Activated effector memory CD4-positive, alpha-beta T cell treated with anti-CD3 and anti-CD28 coated beads, Interleukin-2, amount 50 U/mL, for 16 hours (primary cell): ENCODE measurements at places on chromosomes 7 and 10.

GRCh38 chr10:12795315-12796110 is 206.0 kb downstream of the CCDC3 start:
- no peak for DNase-seq

- DNase-seq: no peak
These were observed 159.2 kb upstream of the ITGB1 start for GRCh38 chr10:33117230-33117629.

DNA sequence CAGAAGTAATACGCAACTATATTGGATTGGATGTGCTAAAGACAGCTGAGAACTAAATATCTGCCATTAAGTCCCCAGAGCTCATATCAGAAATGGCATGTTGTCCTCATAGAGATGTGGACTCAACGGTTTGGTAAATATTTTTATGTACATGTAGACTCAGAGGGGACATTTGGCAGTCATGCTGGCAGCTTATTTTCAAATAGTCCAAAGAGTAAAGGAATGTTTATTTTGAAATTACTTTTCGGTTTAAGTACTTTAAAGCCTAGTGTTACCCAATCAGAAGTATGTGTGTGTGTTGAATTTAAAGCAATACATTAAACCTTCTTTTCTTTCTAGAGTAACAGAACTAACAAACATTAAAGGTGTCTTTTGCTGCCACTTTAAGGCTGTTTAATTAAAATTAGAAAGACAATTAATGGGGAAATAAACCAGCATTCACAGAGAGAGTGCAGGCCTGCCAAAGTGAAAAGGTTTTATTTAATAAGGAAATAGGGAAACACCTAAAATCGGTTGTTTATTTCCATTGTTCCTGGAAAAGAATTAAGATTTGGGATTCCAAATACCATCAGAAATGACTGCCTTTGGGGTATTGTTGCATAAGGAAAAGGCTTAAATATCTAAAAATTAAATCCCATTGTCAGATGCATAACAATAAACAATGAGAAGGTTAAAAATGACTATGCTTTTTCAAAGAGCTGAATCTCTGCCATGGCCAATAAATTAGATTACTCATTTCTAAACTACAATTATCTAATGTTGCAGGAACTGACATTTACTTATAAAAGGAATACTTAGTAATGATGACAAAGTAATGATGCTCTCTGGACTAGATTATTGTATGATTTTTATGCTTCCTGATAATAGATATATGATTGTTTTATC is 113.4 kb upstream of the AHR start:
- no peak for DNase-seq

DNA sequence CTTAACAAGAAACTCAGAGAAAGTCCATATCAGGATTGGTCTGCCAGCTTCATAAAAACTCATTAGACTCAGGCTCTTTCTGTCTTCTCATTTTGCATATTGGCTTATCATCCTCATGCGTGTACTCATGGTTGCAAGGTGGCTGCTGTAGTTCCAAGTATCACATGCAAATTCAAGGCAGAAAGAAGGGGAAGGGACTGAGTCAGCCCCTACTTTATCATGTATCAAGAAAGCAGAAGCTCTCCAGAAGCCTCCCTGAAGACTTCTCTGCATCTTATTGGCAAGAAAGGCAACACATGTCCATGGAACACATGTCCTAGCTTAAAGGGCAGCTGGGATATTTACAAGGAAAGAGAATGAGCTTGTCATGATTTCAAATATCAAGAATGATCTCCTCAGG is 19.4 kb upstream of the EZH2 start:
- DNase-seq: no peak

- DNase-seq: no peak
These were observed 219.5 kb upstream of the NRP1 start for GRCh38 chr10:33553748-33554571.

DNA sequence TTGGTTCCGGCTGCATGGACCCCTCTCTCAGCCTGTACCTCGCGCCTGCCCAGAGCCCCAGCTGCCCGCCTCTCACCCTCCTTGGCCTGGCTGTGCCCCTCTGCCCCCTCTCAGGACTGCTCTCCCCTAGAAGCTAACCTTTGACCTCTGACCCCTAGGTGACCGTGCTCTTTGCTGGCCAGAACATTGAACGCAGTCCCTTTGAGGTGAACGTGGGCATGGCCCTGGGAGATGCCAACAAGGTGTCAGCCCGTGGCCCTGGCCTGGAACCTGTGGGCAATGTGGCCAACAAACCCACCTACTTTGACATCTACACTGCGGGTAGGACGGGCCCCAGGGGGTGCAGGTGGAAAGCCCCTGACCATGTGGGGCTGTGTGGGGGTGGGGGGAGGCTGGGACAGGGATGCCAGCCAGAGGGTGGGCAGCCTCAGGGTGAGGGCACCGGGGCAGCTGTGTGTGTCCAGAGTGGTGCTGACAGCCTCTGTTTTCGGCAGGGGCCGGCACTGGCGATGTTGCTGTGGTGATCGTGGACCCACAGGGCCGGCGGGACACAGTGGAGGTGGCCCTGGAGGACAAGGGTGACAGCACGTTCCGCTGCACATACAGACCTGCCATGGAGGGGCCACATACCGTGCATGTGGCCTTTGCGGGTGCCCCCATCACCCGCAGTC is 8.0 kb downstream of the FLNC start:
- DNase-seq: no peak

- DNase-seq: no peak
These were observed 11.6 kb upstream of the CAMK1D start for GRCh38 chr10:12337453-12338372.

- DNase-seq: no peak
These were observed 512.0 kb downstream of the KIF20B start for GRCh38 chr10:90213346-90213745.

GRCh38 chr10:20396205-20396604 is 500.9 kb downstream of the NEBL start:
- no peak for DNase-seq

DNA sequence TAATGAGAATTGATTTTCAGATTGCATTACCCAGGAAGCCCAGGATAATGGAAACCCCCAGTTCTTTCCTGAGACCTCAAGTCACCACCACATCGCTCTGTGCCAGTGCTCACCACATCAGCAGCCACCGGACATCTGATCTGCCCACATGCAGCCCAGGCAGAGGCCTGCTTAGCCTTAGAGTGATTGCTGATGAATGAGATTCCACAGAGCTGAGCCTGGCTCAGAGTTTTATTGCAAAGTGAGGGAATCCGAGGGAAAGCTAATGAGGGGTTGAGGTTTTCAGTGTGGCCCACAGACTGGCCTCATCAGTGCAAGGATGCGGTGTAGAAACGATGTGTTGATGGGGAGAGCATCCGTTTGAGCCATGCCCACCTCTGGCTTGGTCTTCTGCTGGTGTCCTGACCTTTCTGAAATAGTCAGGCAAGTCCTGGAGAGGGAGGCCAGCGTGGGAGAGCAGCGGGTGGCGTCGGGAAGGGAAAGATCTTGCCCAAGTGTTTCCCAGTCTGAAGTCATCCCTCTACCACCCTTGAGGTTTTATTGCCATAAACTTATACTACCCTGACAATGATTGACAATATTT is 120.3 kb downstream of the ITIH5 start:
- DNase-seq: no peak

GRCh38 chr7:48004638-48005037 is 24.3 kb downstream of the SUN3 start:
- no peak for DNase-seq

- no peak for DNase-seq
These were observed 682 bp downstream of the TBXAS1 start for GRCh38 chr7:139829775-139830117.

- peak; percentile 53 for DNase-seq
These were observed 4.3 kb upstream of the PPIF start for GRCh38 chr10:79342811-79343561.

DNA sequence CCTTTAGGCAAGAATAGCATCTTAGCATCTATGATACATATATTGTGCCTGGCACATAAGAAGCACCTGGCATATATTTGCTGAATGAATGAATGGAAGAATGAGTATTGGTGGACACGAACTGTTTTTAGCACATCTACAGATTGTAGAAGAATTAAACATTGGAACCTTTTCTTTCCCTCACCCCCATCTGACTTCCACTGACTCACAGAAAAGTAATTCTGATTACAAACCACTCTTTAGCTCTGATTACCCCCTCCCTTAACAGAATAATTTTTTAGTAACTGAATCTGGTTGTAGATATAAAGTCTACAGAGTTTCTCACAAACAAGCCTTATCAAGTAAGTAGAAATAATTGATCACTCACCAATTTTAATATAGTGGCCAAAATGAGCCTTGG is 31.9 kb downstream of the SLC26A4 start:
- no peak for DNase-seq

GRCh38 chr7:51970961-51971665 is 654.5 kb upstream of the COBL start:
- no peak for DNase-seq

GRCh38 chr10:121133901-121134300 is 282.7 kb downstream of the WDR11 start:
- DNase-seq: no peak

DNA sequence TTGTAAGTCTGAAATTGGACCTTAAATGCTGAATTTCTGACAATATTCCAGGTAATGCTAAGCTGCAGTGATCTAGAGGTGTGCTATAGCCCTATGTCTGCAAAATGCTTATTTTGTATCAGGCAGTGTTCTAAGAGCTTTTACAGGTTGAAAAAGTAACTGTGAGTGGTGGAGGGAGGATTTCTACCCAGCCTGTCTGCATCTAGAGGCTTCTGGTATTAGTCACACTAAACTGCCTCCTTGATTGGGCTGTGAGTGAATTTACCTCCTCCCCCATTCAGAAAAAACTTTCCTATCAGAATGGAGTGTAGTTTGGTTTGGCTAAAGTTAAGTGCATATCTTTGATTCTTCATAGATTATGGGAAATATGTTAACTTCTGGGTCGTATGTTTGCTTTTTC is 56.8 kb downstream of the BBS9 start:
- no peak for DNase-seq
